ENCODE measurements at places on chromosomes 4 and X.

- DNase-seq: no peak
Measured at GRCh38 chr4:38615847-38616246, 48.2 kb upstream of the KLF3 start.

DNA sequence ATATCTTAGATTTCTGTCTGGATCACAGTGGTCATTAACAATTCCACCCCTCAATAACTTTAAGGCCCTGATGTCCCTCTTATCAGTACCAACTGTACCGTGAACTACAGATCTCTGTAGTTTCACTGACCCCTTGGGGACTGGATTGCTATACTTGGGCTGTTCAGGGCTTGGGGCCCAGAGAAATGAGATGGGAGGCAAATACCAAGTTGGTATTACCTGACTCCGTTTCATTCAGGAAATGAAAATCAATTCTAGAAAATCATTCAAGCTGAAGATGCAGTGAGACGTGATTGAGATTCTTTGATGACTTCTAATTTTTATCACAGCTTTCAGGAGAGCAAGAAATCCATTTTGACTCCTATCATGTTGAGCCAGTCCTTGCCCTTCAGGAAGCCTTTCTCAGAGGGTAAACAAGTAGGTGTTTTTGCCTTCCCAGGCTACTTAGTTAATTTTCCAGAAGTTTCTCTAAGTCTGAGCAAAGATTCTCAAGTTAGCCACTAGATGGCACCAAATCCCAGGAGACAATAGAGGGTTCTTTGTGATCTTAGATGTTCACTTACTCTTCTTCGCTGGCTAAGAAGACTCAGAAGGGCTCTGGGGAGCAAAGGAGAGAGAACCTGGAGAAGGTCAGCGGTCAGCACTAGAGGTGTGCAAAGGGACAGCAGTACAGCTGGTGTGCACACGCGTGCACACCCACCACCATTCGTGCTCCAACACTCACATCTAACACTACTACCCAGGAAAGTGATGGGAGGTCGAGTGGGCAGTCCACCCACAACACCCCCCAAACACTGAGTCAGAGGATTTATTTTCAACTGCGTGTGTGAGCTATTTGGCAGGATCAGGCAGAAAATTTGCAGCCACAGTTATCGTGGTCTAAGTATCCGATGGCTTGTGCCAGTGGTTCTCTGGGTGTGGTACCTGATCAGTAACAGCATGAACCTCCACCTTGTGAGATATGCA, 7.4 kb downstream of the HNRNPH2 start:
- DNase-seq: peak; percentile 46

- no peak for DNase-seq
Measured at GRCh38 chr4:56241500-56241899, 145.8 kb downstream of the AASDH start.

DNA sequence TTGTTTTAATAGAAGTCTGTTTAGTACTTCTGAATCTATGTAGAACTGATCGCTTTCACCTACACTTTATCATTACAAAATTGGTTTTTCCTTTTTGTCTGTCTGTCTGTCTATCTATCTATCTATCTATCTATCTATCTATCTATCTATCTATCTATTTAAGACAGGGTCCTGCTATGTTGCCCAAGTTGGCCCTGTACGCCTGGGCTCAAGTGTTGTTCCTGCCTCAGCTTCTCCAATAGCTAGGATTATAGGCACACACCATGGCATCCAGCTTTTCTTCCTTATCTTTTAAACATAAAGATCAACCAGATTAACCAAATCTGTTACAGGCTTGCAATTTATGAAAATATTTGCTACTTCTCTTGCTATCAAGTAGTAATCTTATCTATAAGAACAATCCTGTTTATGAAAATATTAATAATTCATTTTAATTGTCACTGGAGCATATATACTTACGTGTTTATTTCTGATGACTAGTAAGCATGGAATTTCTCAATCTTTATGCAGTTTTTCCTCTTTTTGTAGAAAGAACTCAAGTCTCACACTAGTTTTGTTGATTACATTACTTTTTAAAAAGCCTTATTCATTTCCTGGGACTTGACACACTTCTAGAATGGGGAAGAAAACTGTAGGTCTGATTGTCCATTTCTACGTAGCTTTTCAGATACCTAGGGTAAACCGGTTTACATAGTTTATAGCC, 24.5 kb downstream of the KIAA0232 start:
- DNase-seq: no peak

- no peak for DNase-seq
Measured at GRCh38 chrX:153387345-153387744, 13.8 kb downstream of the PNMA6E start.

DNA sequence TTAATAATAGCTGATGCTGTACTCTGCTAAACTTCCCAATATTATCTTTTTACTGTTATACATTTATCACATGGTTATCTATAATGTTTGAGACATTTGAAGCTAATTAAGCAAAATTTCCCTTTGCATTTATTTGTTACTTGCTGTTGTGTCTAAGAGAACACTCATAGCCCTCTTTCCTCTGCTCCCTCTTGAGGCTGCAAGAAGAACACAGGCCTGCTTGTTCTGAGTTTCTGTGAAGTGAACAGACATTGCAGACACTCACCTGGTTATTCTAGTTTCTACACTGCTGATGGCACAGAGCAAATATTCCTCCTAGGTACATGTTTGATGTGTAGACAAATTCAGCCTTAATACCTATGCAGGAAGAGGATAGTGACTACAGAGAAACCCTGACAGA, 367.8 kb downstream of the GASK1B start:
- DNase-seq: no peak

DNA sequence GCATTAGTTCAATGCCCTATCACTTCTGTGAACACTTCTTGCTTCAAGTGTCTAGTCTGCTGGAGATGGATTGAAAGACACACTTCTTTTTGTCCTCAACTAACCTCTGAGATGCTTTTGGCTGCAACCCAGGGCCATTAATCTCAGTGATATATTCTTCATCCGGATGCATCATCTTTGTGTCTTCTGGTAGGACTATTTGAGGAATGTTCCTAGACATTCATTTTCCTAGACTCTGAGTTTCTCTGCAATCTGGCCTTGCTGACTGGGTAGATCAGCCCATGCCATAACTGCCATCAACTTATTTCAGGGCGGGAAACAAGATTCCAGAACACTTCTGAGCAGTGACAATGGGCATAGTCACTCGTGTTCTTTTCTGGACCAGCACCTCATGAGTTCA, 329.4 kb downstream of the PDGFC start:
- no peak for DNase-seq

DNA sequence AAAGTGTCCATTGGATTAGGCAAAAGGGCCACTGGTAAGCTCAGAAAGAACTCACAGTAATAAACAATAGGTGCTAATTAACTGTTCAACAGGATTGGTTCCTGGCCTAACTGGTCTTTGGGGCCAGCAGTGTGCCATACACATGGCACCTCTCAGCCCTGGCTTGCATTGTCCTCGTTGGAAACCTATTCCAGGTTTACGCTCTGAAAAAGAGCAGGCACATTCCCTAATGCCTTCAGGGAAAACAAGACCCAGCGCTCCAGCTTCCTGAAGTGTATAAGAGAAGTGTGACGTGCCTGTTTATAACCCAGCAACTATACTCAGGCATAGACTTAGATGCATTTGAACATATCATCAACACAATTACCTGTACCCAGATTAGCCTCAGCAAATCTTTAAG, 51.9 kb upstream of the RBM47 start:
- DNase-seq: no peak

DNA sequence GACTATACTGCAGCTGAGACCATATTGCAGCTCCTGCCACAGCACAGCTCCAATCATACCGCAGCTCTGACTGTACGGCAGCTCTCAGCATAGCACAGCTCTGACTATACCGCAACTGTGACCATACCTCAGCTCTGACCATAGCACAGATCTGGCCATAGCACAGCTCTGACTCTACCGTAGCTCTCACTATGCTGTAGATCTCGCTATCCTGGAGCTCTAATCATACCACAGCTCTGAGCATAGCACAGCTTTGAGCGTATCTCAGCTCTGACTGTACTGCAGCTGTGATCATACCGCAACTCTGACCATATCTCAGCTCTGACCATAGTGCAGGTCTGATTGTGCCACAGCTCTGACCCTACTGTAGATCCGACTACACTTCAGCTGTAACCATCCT, 139.2 kb downstream of the ASMT start:
- no peak for DNase-seq

DNA sequence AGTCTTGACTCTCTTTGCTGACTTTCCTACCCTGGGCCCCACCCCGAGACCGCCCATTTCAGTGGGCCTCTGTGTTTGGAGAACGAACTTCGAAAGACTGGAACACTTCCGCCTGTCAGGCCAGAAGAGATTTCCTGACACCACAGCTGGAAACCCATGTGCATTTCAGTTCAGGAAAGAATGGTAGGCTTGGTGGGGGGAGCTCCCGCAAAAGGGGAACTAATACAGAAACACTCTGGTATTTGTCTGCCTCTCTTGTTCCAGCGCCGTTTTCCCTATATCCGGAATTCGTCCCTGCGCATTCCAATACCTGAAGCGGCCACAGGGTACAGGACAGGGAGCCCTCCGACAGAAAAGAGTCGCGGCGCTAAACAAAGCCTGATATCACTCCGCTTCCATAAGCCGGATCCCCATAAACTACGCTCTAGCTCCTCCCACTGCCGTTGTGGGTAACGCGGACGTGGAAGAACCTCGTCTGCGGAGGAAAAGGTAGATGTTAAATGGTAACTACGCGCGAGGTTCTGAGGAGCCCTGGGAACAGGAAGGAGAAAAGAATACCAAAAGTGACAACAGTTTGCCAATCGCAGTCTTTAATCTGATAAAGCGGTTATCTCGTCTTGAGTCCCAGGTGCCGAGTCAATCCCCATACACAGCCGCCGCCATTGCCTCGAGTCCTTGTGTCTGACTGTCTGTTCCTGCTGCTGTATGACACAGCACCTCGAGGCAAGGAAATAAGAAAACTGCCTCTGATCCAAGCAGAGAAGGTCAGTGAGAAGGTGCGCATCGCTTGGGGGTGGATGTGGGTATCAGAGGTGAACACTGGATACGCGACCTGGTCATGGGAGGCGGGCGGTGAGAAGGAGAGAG, at the start of gene ARMCX5:
TSS of gene ARMCX5 (plus strand) at position 432 of the 867 bp plus-strand sequence. CDS start 2,627 bp downstream, outside the sequence.
- DNase-seq: peak; percentile 84

DNA sequence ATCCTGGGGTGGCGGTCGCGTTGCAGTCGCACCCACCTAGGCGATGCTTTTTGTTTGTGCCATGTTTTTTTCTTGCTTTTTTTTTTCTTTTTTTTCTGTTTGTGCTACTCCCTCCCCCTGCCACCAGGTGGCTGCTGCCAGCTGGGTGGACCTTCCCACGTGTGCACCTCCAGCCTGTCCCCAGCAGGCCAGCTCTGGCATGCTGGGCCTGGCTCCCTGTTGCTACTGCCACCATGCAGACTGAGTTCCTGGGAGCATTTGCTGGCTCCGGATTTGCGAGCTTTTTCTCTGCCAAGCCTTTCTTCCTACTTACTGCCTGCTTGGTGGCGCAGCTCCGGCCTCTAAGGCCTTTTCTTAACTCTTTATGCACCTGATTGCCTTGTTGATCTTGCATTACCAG, 161.2 kb upstream of the WDFY3 start:
- DNase-seq: no peak

- DNase-seq: no peak
Measured at GRCh38 chr4:105509291-105509690, 35.4 kb upstream of the PPA2 start.

DNA sequence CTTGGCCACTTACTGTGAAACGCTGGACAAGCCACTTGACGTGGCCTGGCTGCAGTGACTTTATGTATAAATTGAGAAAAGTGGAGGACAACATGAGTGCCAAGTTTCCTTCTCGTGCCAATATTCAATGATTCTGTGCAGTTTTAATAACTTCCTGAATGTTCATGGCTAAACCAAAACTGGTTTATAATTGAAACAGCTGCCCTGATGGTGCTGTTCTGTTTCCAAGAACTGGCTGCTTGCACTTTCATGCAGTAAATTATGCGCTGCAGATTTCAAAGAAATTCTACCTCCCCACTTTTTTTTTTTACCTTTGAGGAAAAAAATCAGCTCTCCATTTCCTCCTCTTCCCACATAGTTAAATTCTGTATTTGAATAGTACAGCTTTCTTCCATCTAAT, 205.2 kb upstream of the CASK start:
- no peak for DNase-seq

DNA sequence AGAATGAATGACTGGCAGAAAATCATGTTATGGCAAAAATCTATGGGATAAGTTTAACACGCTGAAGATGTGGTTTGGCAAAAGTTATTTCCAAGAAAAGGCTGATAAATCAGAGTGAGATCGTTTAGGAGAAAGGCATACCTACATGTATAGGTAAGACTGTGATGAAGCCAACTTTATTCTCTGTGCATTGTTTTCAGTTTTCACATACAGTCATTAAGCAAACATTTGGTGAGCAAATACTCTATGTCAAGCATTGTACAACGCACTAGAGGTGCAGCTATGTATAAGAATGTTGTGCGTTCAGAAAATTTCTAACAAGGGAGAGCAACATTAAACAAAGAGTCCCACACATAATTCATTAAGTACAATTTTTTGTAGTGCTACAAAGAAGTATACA, 121.7 kb downstream of the TEX13A start:
- no peak for DNase-seq

- peak; percentile 93 for DNase-seq
Measured at GRCh38 chr4:8188743-8189550, 10.1 kb upstream of the SH3TC1 start.

DNA sequence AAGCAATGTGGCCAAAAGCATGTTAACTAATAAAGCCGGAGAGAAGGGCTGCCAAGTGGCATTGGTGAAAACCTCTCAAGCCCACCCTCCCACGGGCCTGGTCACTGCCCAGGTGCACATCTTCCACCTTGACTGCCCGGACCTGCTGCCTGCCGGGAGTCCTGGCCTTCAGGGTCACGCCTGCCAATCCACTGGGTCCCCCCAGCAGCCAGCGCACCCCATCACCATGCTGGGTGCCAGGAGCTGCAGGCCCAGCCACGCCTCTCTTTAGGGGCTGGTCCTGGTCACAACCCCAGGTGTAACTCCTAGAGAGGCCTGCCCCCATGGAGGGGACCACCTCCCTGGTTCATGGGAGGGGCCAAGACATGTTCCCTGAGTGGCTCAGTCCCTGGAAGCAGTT, 66.4 kb downstream of the PSAPL1 start:
- DNase-seq: no peak

GRCh38 chr4:187814737-187815465, 180.7 kb upstream of the ZFP42 start:
- DNase-seq: no peak

- DNase-seq: no peak
Measured at GRCh38 chrX:32447640-32448039, 763.7 kb downstream of the DMD start.

DNA sequence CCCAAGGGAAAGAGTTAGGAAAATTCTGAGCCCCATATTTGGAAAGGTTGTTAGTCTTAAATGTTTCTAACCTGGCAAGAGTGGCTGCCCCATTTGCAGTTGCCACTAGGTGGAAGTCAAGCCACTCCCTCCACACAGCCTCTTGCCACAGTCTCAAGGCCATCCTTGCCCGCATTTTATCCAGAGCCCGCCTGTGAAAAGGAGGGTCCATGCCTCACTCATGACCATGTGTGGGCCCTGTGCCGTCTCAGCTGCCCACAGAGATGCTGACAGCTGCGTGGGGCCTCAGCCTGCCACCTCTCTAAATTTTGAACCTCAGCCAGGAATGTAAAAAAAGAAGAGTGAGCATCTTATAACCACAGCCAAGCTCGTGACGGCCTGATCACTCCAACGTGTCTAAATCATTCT, 201.5 kb upstream of the FAM241A start:
- DNase-seq: no peak
